ENCODE measurements at places on chromosomes 16 and 17.

- no peak for DNase-seq
Observed at GRCh38 chr16:23509782-23510163, 521 bp downstream of the GGA2 start.

DNA sequence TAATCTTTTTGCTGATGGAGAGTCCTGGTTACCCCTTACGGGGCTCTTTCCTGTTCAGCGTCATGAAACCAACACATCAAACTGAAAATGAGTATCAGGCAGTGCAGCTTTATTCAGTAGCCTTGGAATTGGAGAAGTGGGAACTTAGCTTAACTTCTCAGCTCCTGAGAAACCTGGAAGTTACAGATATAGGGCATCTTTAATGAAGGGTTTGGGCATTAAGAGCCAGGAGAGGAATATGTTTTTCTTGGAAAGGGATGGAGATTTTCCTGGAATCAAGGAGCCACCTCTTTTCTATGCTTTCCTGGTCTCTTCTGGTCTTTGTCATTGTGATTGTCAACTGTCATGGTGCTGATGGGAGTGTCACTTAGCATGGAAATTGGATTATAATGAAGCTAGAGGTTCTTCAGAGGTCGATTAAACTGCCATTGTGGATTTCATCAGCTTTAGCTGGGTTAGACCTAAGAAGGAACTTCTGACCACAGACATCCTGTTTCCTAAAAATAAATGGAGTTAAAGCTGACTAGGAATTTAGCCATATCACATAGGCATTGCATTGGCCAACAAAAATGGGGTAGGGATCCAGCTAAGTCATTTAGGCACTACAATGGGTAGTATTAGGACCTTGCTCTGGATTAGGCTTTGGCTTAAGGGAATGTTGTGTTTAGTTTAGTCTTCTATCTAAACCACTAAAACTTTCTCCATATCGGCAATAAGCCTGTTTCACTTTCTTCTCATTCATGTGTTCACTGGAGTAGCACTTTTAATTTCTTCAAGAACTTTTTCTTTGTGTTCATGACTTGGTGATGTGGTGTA, 186.4 kb downstream of the BCAS3 start:
- no peak for DNase-seq

DNA sequence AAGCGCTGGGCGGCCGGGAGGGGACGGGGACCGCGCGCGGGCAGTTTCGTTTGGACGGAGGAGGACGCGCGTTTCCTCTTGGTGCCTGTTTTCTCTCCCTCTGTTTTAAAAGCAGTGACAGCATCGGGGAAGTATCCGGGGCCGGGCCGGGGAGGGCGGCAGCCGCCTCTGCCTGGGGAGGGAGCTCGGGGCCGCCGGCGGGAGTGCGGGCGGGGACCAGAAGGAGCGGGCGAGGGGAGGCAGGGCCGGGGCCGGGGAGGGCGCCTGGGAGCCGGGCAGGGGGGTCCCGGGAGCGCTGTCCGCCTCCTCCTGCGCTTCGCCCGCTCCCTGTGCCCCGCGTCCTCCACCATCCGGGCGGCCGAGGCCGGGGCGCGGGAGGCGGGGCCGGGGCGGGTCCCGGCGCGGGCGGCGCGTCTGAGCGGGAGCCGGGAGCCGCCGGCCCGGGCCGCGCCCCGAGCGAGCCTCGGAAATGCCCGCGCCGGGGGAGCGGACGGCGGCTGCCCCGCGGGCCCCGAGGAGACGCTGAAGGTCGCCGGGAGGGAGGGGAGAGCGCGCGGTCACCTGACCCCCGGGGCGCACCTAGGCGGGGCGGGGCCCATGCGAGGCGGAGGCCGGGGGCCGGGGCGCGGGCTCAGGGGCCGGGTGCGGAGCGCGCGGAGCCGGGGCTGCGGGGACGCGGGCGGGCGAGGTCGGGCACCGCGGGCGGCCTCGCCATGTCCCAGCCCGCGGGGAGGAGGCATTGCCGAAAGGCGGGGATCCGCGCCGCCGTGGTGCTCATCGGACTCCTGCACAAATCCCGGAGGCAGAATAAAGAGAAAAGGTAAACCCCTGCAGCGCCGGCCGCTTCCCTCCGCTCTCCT, 57.3 kb downstream of the RAP1GAP2 start:
- no peak for DNase-seq

DNA sequence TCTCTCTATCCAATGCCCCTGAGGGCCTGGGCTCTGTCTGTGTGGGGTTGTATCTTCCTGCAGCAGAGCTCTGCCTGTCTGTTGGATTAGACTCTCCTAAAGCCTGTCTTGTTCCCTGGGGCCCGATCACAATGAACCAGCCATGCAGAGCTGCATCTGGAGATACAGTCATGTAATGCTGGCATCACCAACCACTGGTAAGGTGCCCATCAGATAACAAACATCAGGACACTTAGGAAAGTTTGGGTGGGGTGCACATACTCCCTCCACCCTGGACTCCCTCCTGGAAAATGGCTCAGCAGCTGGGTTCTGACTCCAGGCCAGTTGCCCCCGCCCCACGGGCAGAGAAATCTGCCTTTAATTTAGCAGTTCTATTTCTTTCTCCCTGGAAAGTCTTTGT, 61.3 kb upstream of the BRD7 start:
- DNase-seq: no peak

Data from activated naive CD4-positive, alpha-beta T cell (primary cell).